DND-41 (cell line): ENCODE measurements at places on chromosomes 7 and 10.

GRCh38 chr7:155257482-155258225 is 40.0 kb upstream of the INSIG1 start:
- H3K27ac ChIP-seq = no peak overlapping the region
- peaks cover 3% of the 10 kb centered on the region for H3K27me3 ChIP-seq
- no peaks in the 10 kb centered on the region for H3K36me3 ChIP-seq
- no peaks in the 10 kb centered on the region for H3K4me1 ChIP-seq

- H3K36me3 ChIP-seq = no peaks in the 10 kb centered on the region
- peak; percentile 10 for DNase-seq
- H3K4me3 ChIP-seq = no peak overlapping the region
- H3K27me3 ChIP-seq = no peaks in the 10 kb centered on the region
Observed at GRCh38 chr7:12458520-12459131, 55.0 kb upstream of the VWDE start.

DNA sequence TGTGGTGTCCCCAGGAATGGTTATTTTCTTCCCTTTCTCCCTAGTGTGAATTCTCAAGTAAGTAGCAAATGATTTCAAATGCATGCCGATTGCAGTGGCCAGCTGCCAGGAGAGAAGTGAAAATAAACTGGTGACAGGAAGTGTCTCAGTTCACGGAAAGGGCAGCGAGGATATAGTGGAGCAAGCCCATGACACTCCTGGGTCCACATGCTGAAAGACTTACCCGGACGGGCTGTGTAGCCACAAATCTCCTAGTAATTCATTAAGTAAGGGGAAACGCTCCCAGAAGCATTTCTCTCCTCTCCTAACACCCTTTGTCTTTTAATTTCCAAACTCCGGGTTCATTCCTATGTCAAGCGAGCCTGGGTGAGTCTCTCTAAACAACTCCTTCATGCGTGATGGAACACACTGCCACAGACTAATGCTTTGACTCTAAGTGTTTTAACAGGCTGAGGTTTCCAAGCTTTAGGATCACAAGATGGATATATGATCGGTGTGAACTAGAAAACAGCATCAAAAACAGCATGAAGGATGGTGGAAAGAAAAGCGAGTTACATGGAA is 125.6 kb downstream of the CYP26A1 start:
- H3K36me3 ChIP-seq = no peaks in the 10 kb centered on the region
- H3K4me3 ChIP-seq = no peak overlapping the region
- DNase-seq = no peak

- DNase-seq = no peak
- H3K4me1 ChIP-seq = no peaks in the 10 kb centered on the region
- H3K27ac ChIP-seq = no peak overlapping the region
- H3K36me3 ChIP-seq = no peaks in the 10 kb centered on the region
- no peaks in the 10 kb centered on the region for H3K27me3 ChIP-seq
Observed at GRCh38 chr10:62302760-62303159, 34.1 kb upstream of the RTKN2 start.

- H3K27ac ChIP-seq = no peak overlapping the region
- DNase-seq = no peak
- peaks cover 33% of the 10 kb centered on the region for H3K27me3 ChIP-seq
- H3K4me3 ChIP-seq = no peak overlapping the region
Observed at GRCh38 chr10:6788231-6788630, 208.2 kb upstream of the PRKCQ start.
